ENCODE measurements at places on chromosomes 5 and 9. TPM values are rescaled to one million over a fixed set of nuclear protein-coding genes. Genes with fewer than 3 reads are reported as not detected.

DNA sequence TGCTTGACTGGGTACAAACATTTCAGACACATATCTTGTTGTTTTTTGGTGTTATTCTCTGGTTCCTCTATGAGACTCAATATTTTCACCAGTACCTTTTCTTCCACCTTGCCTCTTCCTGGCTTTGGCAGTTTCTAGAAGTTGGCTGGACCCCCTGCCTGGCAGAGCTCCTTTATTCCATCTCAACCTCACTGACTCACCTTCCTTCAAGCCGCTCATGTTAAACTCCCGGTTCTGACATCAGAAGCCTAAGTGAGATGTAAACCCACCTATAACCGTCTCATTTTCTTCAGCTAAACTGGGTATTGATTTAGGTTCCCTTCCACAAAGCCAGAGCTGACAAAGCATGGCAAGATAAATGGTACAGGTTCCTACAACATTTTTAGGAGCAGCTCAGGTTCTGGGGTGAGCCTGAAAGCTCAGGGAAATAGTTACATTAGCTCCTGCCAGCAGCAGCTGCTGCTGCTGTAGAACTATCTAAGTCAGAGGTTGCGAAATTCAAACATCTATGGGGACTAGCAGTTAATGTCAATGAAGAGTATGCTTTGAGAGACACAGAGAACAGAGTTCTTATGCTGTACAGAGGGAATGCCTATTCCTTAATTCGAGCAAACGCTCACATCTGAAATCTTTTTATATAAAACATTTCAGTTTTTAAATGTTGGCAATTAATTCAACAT, 197.1 kb upstream of the NR3C1 start:
- DNase-seq = peak; percentile 65

GRCh38 chr9:130843049-130843908, 8.2 kb downstream of the ABL1 start:
- no peak for DNase-seq

GRCh38 chr9:31519011-31519410, 865.4 kb upstream of the ACO1 start:
- DNase-seq = no peak

DNA sequence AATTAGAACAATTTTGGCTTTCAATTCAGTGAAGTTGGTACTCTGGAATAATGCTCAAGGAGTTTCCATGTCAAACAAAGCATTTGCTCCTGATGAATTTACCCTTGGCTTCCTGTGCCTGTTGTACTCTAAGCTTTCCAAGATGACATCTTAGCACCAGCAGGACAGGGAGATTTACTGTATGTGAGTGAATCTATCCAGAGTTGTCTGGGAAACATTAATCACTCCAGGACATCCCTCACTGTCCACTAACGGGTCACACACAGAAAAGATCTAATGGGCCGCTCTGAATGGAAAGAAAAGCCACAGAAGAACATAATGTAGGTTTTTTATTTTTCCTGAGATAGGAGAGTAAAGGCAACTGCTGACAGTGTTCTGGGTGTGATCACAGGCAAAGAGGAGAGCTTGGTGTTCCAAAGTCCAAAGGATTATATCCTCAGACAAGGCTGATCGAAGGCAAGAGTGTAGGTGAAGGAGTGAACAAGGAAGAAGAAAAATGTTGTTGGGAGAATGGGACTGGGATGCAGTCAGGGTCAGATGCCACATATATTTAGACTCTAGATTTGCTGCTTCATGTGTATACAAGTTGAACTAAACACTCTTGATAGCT, 167.7 kb upstream of the RPS23 start:
- DNase-seq = no peak

Gene TMEM215
- polyA plus RNA-seq = not detected

Gene TICAM2
- 11.3 TPM for polyA plus RNA-seq

Gene SPATA9
- 0.71 TPM for polyA plus RNA-seq

Gene ITK
- polyA plus RNA-seq = not detected
